ENCODE measurements at places on chromosomes 3 and 15.

DNA sequence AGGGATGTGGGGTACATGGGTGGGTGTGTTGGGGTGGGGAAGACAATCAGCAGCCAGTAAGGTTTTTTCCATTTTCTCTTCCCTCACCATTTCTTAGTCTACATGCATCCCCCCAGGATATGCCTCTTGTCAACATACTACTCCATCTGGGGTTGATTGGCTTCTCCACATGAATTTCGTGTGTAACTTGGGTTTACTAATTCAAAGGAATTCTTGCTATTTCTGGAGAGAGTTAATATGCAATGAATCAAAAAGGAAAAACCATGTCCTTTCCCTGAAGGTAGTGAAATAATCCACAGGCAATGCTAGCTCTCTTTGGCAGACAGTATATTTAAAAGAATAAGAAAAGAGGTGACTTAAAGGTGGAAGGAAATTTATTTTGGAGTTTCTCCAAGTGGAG lies 198.4 kb downstream of the EBLN2 start:
- DNase-seq = peak; percentile 41

- peak; percentile 78 for DNase-seq
Measured at GRCh38 chr3:41808152-41808551, 153.8 kb downstream of the ULK4 start.

GRCh38 chr3:119184796-119185570 lies 11.6 kb downstream of the UPK1B start:
- peak; percentile 94 for DNase-seq

GRCh38 chr15:70501849-70502248 lies 261.5 kb downstream of the UACA start:
- no peak for DNase-seq

- DNase-seq = no peak
Measured at GRCh38 chr15:90838544-90838943, 29.8 kb upstream of the FURIN start.

DNA sequence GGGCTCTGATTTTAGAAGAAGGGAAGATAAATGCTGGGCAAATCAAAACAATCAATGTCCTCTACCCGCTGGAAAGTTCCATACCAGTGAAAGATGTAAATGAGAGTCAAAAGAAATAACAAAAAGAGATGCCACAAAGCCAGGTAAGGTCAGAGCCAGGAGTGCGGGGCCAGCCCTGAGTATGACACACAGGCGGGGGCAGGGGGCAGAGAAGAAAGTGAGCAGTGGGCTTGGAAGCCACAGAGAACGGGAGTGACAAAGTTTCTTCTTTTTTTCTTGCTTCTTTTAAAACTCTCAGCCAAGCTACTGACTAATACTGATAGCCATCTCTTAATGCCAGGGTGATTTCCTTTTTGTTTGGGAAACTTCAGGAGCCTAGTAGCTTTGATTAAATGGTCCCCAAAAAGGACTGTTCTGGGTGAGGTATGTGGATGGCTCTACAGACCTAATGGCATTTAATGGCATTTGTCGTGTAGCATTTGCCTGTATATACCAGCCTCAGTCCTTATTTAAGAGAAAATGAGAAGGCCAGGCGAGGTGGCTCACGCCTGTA lies 23.1 kb upstream of the TSEN2 start:
- no peak for DNase-seq

GRCh38 chr3:32877598-32877997 lies 59.8 kb downstream of the TRIM71 start:
- DNase-seq = no peak

GRCh38 chr15:60571008-60571420 lies 92.1 kb upstream of the ICE2 start:
- no peak for DNase-seq

DNA sequence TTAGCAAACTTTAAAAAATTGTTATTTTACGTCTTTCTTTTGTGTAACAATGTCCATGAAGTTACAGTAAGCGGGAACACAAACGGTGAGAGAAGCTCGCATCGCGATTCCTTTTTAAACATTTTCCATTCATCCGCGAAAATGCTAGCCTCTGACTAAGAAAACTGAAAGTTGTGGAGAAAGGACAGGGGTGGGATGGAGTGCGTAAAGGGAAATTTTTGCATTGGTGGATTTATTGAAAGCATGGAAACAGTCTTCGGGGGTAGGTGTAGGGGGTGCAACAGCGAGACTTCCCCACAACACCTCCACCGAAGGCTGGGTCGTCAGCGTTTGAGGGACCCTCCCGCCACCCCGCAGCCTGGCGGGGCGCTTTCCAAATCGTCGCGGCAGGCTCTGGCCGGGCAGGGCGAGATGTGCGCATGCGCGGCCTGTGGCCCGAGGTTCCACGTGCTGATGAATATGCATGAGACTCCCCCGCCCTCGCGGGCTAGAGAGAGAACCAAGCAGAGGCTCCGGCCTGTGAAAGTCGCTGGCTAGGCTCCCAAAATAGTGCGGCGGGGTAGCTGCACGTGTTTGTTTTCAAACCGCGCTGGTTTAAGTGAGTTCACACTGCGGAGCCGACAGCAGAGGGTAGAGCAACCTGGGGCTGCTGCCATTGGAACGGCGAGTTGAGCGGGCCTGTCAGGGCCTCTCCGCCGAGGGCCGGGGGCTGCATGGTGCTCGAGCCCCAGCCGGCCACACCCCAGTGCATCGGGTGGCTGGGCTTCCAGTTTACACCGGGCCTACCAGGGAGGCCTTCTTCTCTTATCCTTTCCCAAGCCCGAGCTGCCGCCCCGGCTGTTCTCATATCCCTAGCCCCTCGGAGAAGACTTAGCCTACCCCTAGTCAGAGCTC lies 9.9 kb downstream of the ZIC1 start:
- DNase-seq = peak; percentile 98

DNA sequence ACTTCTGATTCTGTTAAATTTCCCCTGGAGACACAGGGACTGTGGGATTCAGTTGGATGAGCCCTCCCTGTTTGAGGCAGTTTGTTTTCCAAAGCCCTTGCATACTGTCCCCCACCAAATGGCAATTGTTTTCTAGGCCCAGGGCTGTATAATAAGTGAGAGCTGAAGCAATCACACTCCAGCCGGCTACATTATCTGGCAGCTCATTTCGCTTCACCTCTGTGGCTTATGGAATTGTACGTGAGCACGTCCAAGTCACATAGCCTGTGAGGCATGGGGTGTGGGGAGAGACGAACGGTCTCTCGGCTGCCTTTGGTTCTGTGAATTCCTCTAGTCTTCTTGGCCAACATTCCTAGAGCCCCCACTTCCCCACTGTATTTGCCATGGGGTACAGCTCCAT lies 10.7 kb downstream of the RBP2 start:
- no peak for DNase-seq

DNA sequence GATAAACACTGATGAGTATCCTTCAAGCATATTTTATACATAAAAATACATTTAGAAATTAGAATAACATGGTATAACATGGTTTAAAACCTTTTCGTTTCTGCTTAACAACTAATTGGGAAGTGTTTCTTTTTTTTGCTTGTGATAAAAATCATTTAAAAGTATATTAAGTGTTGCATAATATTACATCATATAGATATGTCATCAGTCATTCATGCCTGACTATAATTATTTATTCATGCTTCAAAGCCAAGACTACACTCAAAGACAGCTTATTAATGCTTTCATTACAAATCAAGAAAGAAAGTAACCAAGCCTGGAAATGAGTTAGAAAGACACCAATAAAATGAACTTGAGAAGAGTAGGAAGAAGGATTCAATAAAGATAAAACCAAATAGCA lies 136.6 kb upstream of the TP63 start:
- DNase-seq = no peak

- DNase-seq = no peak
Measured at GRCh38 chr3:129199366-129199765, 15.7 kb upstream of the CNBP start.

GRCh38 chr15:85583923-85584390 lies 203.6 kb downstream of the AKAP13 start:
- DNase-seq = peak; percentile 51

- DNase-seq = peak; percentile 8
Measured at GRCh38 chr3:79329154-79329553, 438.6 kb downstream of the ROBO1 start.

DNA sequence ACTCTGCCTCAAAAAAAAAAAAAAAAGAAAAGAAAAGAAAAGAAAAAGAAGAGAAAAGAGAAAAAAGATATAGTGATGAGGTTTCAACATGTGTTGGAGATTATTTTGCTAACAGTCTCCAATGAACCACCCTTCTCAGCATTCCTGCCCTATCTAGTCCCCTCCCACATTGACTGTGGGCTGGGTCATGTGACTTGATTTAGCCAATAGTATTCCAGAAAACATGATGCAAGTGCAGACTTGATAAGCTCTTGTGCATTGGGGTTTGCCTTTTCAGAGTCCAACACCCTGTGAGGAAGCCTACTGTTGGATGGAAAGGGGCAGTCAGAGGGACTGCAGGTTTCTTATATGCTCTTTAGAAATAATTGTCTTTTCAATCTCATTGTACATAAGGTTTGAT lies 37.8 kb upstream of the MED12L start:
- DNase-seq = peak; percentile 14

- no peak for DNase-seq
Measured at GRCh38 chr15:39669241-39669640, 88.4 kb downstream of the THBS1 start.

- DNase-seq = no peak
Measured at GRCh38 chr3:46300461-46300789, 53.5 kb upstream of the CCR2 start.

GRCh38 chr15:71530116-71530515 lies 280.2 kb upstream of the NR2E3 start:
- DNase-seq = no peak

DNA sequence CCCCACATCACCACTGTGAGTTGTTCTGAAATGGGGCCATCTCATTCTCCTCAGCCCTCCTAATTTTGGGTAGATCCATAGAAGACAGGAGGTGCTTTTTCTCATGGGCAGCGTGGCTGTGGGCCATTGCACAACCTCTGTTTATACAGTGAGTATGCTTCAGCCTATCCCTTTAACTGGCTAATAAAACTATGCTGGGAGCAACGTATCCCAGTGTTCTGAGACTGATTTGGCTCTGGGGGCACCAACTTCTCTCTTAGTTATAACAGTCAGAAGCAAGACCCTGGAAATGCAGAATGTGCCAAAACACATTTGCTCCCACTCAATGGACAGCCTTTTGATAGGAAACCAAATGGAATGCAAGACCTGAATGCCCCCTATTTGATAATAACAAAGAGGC lies 97.1 kb upstream of the ICE2 start:
- peak; percentile 29 for DNase-seq

DNA sequence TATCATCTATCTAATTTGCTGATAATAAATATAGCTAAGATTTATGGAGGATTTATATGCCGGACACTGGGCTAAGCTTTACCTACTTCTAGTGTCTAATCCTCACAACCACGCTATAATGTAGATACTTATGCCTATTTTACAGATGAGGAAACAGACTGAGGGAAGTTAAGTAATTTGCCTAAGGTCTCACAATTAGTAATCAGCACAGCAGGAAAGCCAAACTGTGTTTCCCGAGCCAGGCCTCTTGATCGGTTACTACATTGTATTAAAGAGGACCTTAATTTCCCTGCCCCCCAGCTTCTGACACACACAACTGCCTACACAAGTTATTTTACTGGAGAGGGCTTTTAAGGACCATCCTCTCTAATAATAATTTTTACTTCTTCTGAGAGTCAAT lies 40.9 kb downstream of the ONECUT1 start:
- DNase-seq = no peak

DNA sequence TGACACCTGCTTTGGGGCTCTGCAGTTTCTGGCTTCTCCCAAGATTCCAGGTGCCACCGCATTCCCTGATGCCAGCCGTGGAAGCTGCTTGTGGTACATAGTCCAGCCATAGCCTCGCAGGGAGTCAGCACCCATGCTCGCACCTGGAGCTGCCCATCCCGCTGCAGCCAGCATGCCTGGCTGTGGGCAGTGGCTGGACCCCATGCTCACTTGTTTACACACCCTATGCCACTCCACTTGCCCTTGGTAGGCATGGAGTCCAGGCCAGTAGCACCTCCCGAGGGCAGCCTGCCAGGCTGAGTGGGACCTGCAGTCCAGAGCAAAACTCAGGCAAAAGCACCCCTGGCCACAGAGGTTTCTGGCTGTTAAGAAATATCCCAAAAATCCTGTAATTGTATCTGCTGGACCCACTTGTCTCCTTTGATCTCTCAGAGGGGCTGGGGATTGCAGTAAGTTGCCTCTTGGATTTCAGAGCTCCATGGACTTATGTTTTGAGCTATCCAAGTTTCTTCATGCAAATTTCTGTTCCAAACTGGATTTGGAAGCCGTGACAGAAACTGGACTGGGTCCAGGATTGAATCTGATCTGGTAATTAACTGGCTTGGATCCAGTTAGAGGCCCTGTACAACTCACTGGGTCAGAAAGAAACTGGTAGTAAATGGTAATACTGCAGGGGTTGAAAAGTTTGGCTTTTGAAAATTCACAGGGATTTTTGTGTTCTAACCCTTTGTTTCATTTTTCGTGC lies 149.3 kb downstream of the FMN1 start:
- DNase-seq = no peak

DNA sequence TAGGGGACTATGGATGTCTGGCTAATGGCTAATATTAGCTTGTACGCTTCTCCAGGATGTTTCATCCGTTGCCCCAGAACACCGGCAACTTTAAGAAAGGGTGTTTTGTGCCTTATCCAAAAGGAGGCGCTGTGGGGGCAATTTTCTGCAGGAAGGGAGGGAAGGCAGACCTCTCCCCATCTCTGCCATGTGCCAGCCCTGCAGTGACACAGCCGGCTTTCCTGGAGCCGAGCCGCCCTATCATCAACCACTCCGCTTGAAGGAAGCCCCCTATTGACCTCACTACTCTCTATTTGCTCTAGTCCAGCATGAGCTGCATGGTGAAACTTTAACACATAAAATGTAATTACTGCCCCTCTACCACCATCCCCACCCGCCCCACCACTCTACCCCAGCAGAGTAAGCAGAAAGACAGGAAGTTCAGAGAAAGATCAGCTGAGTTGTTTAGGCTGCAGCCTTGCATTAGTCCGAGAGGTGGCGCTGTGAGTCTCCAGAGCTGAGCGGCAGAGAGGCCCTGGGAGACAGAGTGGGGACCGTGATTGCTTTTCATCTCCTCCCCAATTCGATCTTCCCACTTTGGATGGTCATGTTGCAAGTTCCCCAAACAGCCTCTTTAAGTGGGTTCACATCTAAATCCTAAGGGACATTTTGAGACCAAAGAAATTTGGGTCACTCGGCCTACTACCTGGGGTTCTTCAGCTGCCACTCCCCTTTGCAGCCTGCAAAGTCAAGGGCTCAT lies 24.5 kb upstream of the RAD18 start:
- peak; percentile 60 for DNase-seq

DNA sequence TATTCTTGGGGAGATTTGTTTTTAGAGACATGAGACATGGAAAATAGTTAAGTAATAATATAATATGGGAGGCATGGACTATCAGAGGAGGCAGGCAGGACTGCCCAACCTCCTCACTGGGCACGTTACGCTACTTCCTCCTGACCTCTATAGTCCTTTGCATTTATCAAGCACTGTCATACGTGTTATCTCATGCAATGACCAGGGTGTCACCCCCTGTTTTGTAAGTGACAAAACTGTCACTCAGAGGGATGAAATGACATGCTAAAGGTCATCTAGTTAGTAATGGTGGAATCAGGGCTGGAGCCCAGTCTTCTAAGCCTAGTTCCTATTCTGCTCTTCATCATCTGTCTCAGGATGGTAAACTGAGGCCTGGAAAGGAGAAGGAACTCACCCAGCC lies 66.7 kb downstream of the ST6GAL1 start:
- DNase-seq = no peak

- DNase-seq = no peak
Measured at GRCh38 chr3:164479406-164479805, 598.9 kb downstream of the SI start.
